HuH-7.5 (cell line): ENCODE measurements at places on chromosomes 11 and 22.

GRCh38 chr11:19253153-19253745 lies 12.5 kb upstream of the E2F8 start:
- DNase-seq = no peak

- no peak for DNase-seq
Observed at GRCh38 chr22:23499845-23500500, 80.1 kb downstream of the IGLL1 start.

GRCh38 chr11:13249992-13250391 lies 27.6 kb upstream of the BMAL1 start:
- no peak for DNase-seq

DNA sequence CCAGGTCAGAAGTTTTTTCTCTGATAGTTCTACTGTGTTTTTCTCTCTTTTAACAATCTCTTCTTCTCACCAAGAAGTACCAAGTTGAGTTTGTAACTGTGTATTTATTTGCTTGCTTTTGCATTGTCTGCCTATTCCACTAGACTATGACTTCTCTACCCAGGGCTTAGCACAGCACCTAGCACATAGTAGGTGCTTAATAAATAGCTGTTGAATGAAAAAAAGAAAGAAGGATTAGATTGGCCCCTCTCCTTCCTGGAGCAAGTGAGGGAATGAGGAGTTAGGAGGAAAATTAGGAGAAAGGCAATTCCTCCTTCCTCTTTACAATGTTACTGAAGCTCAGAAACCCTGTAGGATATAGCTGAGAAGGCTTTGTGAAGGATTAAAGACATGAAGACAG lies 83.3 kb downstream of the FBXO7 start:
- DNase-seq = no peak

GRCh38 chr11:118841469-118842242 lies 42.0 kb upstream of the CXCR5 start:
- no peak for DNase-seq

- no peak for DNase-seq
Observed at GRCh38 chr22:46007848-46008261, 30.9 kb upstream of the WNT7B start.

GRCh38 chr22:25362883-25363240 lies 143.4 kb downstream of the CRYBB2 start:
- DNase-seq = no peak

- no peak for DNase-seq
Observed at GRCh38 chr11:118010738-118011461, 24.7 kb downstream of the IL10RA start.

DNA sequence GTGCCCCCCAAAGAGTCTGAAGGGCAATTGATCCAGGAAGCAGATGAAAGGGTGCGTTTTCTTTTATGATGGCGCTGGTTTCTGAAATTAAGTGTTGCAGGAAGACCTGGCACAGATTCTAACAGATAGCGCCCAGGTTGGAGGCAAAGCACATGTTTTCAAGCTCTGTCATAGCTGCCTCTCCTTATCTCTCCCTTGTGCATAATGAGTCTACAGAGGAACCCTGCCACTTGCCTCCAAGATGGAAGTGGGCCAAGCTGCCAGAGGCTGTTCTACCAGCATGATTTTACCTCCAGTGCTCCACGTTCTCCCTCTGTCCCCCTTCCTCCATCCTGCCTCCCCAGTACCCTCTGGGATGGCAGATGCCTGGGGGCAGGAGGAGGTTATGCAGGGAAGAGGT lies 30.0 kb upstream of the TLCD5 start:
- DNase-seq = no peak

GRCh38 chr11:111045407-111045803 lies 200.1 kb upstream of the POU2AF2 start:
- DNase-seq = no peak

DNA sequence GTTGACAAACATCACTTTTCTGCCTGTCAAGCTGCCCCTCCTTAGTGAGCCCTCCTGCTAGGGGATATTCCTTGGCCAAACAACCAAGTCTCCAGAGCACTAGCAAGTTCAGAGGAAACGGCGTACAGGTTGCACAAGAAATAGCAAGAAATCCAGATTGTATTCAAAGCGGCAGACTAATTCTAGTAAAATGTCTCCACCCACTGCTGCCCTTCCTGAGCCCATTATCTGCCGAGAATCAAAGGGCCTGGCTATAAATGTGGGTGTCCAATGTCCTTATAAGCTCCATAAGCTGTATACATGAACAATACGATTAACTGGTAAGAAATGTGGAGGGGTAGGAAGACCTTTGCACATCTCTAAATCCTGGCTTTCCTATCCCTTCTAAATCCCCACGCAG lies 44.0 kb upstream of the AKIP1 start:
- no peak for DNase-seq

DNA sequence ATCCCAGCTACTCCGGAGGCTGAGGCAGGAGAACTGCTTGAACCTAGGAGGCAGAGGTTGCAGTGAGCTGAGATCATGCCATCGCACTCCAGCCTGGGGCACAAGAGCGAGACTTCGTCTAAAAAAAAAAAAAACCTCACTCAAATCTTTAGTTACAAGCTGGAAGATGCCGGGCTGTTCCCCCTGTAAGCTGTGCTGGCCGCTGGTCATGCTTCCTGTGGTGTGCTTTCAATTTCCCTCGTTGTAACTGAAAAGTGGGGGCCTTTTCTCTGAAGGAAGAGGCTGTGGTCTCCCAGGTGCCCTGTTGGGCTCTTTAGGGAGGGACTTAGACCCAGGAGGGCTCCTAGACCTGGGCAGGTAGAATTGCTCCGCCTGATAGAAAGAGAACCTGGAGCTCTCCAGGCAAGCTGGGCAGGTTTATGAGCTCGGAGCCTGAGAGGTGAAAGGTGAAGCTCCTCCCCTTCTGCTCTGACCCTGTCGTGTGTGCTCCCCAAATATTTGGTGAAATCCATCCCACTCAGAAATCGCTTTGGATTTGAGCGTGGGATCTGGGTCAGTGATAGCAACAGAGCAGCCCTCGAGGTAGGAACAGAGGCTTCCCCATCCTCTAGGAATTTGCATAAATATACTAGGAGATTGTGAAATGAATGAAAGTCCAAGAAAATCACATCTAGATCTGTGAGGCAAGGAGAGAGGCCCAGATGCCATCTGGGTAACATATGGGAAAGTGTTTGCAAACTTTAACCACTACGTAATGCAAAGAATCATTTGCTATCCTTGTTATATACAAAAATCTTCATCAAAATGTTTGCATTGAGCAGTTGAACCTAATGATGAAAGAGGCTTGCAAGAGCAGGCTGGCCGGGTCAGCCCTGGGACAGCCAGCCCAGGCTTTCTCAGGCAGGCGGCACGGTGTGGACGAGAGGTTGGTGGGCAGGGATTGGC lies 154.3 kb downstream of the FBXO7 start:
- no peak for DNase-seq

DNA sequence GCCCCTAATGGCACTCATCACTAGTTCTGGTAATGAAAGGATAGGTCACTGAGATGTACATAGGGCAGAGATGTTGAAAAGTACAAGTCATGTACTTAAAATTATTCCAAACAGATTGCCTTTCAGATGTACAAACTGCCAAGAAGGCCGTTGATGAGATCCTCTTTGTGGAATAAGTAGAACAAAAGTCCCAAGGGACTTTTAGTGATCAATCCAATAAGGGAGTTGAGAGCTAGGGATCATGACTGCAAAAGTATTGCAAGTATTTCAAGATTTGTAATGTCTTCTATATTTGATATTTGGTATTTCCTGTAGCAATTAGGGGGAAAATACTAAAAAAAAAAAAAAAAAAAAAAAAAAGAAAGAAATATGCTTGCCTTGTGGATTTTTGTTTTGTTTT lies 82.2 kb downstream of the ATG16L2 start:
- no peak for DNase-seq

- no peak for DNase-seq
Observed at GRCh38 chr11:126127898-126128297, 65.2 kb upstream of the CDON start.

DNA sequence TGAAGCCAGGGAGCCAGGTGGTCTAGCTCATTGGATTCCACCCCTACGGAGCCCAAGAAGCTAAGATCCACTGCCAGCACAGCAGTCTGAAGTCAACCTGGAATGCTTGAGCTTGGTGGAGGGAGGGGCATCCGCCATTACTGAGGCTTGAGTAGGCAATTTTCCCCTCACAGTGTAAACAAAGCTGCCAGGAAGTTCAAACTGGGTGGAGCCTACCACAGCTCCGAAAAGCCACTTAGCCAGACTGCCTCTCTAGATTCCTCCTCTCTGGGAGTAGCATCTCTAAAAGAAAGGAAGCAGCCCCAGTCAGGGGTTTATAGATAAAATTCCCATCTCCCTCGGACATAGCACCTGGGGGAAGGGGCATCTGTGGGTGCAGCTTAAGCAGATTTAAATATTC lies 620.3 kb downstream of the NELL1 start:
- no peak for DNase-seq

GRCh38 chr22:35467681-35468434 lies 67.9 kb downstream of the MCM5 start:
- no peak for DNase-seq

DNA sequence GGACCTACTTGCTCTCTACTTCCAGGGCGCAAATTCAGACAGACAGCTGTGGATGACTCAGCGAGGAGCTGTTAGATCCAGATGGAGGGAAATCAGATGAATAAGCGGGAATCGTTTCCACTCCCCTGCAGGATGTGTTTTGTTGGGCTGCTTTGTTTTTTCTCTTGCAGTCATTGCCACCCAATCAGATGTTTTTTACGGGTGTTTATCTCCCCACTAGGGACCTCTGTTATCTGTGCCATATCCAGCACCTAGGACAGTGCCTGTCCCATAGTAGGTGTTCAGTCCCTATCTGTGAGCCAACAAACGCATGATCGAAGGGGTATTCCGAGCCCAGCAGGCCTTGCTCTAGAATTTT lies 51.1 kb upstream of the PARVG start:
- DNase-seq = no peak

- DNase-seq = no peak
Observed at GRCh38 chr22:25114369-25115362, 85.0 kb upstream of the CRYBB3 start.

GRCh38 chr11:20754933-20755332 lies 85.5 kb downstream of the NELL1 start:
- no peak for DNase-seq
